HAP-1 (cell line): ENCODE measurements at places on chromosomes 12 and 14.
A peak's percentile ranks its signal among the peaks of the same experiment; 100 is the strongest.

DNA sequence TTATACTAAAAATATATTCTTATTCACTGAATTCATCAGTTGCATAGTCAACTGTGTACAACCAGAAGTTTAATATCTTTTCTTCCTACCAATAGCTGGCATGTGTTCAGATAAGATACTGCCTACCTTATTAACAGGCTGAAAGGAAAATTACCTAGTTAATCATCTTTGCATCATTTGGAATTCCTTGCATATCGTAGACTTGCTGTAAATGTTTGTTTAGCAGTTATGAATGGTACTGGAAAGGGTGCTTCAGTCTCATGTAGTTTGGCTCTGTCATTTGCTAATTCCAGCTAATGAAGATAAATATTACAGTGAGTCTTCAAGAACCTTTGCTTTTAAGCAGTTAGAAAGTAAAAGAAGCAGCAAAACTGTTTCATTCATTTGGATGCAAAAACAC, 84.4 kb downstream of the PPHLN1 start:
- no peak for DNase-seq

DNA sequence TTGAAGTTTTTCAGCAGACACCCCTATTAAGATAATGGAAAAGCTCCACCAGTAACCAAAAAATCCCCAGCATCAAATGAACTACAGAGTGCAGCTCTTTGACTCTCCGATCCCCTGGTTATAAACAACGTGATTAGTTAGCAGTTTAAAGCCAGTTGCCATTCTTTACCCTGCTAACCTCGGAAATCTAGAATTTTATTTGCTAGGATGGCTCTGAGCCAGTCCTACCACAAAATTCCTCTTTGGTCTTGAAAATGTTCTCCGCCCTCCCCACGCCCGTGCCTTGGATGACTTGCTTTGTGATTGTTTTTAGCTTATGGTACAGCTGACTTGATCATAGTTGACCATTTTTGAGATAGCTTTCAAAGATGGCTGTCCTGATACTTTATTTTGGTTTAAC, 1.2 kb downstream of the KLHDC2 start:
- DNase-seq = no peak

DNA sequence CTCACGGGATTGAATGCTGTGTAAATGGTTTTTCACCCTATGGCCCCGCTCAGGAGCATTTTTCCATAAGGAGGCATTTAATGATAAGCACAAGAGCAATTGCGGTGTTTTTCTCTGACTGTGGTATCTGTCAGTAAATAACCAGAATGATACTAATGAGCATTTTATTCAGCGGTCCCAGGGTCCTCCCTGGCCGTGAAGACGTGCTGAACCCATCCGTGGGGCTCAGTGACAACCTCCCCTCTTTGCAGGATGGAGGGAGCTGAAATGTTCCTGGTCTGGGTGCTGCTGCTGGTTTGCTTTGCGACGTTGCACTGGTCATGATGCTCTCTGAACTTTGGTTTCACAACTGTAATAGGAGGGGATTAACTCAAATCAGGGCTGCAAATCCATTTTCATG, 625.6 kb downstream of the AACS start:
- DNase-seq = no peak

- DNase-seq = no peak
Observed at GRCh38 chr12:108629824-108630476, 3.7 kb downstream of the SELPLG start.

- DNase-seq = no peak
Observed at GRCh38 chr12:90407841-90408240, 547.1 kb downstream of the CCER1 start.

DNA sequence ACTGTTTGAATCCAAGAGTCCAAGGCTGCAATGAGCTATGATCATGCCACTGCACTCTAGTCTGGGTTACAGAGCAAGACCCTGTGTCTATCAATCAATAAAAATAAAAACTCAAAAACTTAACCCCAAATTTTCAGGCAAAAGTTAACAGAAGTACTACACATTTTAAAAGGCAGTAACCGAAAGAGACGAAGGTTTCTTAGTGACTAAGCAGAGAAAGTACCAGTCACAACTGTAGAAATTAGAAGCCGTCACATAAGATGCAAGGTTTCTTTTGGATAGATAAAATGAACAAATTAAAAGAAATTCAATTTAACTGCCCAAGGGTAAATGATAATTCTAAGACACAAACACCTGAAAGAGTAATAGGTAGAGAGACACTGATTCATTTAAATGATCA, 103.5 kb downstream of the MED13L start:
- DNase-seq = no peak

- DNase-seq = no peak
Observed at GRCh38 chr12:19490908-19491307, 51.6 kb downstream of the AEBP2 start.

DNA sequence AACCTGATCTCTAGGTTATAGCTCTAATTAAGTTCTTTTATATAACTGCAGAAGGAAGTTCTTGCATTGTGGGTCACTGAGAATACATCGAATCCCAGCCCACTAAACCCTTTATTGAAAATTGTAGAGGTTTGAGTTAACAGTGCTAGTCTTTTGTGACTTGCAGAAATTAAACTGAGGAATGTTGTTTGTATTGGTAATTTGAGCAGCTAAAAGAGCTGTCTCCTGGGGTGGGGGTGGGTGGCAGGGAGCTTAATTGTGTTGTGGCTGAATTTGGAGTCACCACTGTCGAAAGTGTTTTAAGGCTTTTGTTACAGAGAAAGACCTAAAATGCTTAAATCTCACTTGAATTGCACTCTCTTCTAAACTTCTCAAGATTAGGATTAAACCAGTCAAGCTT, 3.2 kb upstream of the COX8C start:
- peak; percentile 97 for DNase-seq

DNA sequence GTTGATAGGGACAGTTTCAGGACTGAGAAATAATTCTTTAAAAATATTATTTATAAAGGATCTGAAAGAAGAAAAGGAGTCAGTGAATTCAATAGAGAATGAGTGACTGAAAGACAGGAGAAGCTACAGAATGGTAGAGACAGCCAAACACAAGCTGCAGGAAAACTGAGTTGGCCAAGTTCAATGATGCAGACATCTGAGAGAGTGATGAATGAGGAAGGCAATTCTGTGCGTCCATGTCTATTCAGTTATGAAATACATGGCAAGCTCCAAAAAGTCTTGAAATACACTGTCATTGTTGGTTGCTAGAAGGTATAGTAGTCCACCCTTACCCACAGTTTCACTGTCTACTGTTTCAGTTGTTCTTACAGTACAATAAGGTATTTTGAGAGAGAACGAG, 6.8 kb downstream of the LRRC74A start:
- DNase-seq = no peak

GRCh38 chr14:87161502-87161901, 831.5 kb downstream of the GALC start:
- DNase-seq = no peak

DNA sequence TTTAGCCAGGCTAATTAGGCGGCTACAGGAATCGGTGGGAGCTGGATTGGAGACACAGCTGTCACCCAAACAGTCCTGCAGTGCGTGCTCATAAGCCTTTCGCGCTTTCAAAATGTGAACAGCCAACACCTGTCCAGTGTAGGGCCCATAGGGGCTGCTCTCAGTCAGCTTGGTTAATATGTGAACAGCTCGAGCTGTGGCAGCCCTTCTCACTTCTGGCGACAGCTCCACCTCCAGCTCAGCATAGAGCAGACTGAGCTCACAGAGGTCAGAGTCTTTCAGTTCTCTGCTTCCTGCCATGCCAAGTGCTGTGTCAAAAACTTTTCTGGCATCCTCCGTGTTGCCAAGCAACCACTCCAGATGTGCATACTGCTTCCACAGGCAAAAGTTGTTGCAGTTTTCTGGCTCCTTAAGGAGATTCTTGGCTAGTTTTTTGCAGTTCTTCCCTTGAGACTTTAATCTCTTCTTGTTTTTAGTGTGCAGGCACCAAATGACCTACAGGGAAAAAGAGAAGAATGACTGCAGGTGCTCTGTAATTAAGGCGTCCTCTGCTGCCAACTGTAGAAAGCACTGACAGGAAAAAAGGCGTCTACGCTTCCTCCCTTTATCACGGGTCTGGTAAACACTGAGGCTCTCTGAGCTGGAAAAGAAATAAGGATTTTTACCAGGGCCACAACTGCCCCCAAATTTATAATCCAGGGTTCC, 32.5 kb downstream of the PSMC1 start:
- DNase-seq = no peak

DNA sequence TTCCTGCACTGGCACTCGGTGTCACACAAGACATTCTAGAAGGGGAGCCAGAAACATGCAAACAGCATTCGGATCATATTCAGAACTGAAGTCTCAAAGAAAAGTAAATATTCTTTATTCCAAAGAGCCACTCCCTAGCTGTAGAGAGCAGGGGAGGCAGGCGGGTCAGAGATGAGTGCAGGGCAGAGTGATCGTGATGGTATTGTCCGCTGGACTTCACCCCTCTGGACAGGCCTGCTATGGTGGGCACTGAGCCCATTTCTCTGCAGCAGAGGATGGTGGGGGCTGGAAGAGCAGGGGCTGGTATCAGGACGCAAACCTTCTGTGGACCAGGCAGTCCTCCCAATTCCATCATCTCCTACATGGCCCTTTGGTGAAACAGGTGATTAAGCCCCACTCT, 25.6 kb downstream of the IRF2BPL start:
- no peak for DNase-seq

DNA sequence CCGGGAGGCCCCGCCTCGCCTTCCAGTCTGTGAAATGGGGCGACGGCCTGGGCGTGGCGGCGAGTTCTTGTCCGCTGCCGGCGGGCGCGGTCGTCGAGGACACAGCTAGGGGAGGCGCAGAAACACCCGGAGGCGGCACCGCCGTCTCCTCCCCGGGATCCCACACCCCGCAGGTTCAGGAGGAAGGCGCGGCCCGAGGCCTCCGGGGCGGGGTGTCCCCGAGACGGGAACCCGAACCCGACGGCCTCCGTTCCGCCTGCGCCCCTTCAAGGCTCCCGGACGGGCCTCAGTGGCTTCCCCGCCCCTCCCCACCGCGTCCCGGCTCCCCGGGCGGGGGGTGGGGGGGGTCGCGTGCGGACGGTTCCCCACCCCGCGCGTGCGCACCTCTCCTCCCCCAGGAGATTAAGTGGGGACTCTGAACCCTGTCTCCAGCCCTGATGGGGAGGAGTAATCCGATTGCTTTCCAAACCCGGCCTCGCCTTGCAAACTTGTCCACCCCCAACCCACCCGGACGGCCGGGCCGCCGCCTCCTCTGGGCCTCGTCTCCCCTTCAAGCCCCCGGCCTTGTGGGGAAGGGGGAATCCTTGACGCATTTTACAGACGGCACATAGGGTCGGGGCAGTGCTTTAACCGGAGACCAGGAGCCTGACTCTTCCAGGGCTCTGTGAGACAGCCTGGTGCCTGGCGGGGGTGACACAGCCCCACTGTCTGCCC, 35.3 kb upstream of the ANKRD9 start:
- no peak for DNase-seq

- DNase-seq = no peak
Observed at GRCh38 chr12:1768615-1769014, 51.8 kb upstream of the LRTM2 start.

- no peak for DNase-seq
Observed at GRCh38 chr12:7032990-7033389, 14.7 kb upstream of the LPCAT3 start.

DNA sequence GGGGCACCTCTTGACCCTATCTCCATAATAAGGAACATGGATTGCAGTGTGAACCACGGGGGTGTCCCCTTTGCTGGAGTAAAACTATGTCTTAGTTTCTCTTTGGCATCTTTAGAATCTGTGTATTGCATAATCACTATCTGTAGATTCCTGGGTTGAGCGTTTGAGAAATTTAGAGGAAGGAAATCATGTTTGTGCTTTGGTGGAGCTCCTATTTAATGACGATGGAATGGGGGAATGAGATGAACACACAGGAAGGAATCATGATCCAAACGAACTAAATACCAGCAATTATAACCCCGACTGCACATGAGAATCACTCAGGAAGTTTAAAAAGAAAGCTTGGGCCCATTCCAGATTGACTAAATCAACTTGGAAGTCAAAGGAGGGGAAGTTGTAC, 1.3 kb upstream of the MYG1 start:
- DNase-seq = no peak

- peak; percentile 61 for DNase-seq
Observed at GRCh38 chr12:111598637-111599452, at the start of gene ATXN2. TSS of gene ATXN2 (minus strand) at chr12:111599315. CDS start at chr12:111599034, 281 bp downstream.

- DNase-seq = no peak
Observed at GRCh38 chr12:98745578-98746391, 100.7 kb downstream of the APAF1 start.

- DNase-seq = peak; percentile 19
Observed at GRCh38 chr14:92613008-92613658, 99.6 kb downstream of the RIN3 start.

GRCh38 chr14:105774001-105774400, 247.6 kb downstream of the TMEM121 start:
- no peak for DNase-seq

DNA sequence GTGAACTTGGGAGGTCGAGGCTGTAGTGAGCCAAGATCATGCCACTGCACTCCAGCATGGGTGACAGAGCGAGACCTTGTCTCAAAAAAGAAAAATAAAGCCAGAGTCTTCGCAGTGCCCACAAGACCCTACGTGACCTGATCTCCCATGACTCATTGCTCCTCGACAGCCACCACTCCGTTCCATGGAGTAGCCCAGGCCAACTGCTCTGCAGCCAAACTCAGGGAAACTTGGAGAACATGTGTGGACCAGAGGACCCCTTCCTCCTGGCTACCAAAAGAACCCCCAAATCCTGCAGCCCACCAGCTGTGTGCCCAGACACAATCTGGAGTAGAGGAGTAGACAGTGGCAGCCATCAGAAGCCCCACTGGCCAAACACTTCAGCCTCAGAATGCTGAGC, 32.1 kb upstream of the PPP2R5C start:
- DNase-seq = no peak

DNA sequence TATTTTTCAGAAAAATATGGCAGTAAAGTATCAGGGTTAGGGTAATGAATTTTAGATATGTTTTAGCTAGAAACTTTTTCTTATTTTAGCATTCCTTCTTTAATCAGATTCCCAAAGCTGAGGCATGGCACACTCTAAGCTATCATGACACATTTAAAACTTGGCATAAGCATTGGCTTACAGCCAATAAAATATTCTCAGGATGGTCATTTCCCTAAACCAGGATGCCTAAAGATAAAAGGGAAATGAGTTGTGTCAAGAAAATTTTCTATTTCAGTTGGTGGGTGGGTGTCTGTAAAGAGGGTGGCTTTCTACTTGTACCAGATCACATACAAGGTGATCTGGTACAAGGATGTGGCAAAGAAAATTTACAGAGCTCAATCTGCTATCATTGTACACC, 47.8 kb downstream of the PEBP1 start:
- no peak for DNase-seq

DNA sequence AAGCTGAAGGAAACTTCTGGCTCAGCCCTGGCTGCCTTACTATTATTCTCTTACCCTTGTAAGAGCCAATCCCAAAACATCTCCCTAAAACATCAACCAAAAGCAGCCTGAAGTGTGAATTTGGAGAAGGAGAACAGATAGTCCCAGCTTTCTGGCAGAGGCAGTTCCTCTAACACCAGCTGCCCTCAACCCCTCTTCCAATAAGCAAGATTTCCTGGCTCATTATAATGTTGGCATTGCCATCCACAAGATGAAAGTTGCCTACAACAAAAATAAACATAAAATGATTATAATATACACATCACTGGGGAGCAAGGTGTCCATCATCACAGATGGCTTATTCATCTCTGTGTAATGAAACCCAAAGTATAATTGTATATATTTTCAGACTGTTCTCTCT, 352.5 kb upstream of the CCDC196 start:
- no peak for DNase-seq
